8988T (cell line): ENCODE measurements at places on chromosomes 6 and 20.

- DNase-seq, result no peak
Measured at GRCh38 chr20:17822039-17822438, 122.3 kb downstream of the BANF2 start.

DNA sequence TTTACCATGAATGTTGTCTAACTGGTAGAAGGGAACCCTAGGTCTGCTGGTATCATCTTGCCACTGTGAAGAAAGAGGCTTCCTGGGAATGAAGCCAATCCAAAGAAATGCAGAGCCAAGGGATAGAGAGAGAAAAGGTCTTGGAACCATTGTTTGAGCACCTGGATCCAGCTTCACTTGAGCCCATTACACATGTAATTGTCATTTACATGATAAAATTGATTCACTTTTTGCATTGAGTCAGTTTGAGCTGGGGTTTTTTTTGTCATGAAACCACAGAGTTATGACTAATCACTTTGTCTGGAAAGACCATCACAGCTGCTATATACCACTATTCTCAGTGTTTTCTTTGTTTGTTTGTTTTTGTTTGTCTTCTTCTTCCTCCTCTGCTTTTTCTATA lies 112.3 kb downstream of the CBLN4 start:
- no peak for DNase-seq

DNA sequence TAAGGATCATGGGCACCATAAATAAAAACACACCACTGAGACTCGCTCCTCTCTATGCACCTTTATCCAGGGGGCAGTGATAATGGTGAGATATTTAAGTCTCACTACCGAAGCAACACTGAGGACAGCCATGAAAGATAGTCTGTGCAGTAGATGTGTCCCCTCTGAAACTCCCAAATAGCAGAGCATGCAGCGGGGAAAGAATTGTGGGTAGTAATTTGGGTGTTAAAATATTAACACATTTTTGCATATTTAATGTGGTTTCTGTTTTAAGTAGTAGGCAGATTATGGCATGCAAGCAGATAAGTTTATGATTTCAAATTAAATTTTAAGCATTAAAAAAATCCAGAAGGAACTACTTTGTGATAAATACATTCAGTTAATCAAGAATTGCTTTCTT lies 82.7 kb downstream of the CTNNBL1 start:
- DNase-seq, result no peak

DNA sequence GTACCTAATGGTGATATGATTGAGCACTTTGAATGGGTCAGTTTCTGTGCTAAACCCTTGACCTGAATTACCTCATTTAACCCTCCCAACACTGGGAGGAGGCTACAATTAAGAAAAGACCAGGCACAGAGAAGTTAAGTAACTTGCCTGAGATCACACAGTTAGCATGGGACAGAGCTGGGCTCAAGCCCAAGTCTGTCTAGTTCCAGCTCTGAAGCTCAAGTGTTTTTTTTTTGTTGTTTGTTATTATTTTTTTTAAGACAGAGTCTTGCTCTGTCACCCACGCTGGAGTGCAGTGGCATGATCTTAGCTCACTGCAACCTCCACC lies 4.0 kb downstream of the FAM83D start:
- no peak for DNase-seq

DNA sequence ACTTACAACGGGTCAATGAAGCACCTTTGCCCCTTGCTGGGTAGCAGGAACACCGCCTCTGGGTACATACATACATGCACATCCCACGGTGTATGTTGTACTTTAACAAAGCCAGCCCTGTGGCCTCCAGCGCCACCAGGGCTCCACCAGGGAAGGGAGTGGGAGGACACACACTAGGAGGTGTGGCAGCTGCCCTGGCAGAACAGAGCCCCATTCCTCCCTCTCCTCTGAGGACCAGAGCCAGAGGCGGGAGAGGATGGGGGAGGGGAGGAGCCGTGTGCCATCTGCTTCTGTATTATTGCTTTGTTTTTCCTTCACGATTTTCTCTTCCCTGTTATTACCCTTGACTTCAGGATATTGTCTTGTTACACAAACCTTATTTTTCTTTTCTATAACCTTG lies 105.8 kb upstream of the TRAF3IP2 start:
- no peak for DNase-seq

- no peak for DNase-seq
Measured at GRCh38 chr20:34525342-34525708, 9.1 kb downstream of the DYNLRB1 start.

DNA sequence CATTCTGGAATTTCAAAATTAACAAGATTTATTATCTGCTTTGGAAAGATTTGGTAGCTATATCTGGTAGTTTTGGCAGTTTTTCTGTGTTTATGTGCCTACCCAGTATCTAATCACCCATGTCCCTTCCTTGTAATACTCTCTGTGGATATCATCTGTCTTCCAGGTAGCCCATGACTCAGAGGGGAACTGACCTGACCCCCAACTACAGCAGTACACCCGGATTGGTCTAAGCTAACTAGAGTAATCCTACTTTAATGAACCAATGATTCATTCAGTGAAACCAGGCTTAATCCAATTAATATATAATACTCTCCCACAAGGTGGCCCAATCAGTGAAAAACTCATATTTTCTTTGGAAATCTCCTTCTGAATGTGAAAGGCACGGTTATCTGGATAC lies 295.3 kb upstream of the SULF2 start:
- DNase-seq, result no peak

DNA sequence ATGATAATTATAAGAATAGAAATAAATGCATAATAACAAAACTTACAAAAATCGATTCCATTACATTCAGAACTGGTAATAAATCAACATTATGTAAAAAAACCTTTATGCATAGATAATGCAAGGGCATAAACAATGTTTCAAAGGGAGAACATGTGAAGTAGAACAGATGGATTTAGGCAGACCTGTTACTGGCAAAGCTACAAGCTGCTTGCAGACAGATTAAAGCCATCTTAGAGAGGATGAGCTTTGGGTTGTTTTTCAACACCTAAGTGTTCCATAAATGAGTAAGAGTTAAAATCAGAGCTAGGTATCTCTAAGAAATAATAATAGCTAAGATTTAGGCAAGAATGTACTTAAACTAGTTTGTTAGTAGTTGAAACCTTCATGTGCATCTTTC lies 37.2 kb downstream of the SNAP25 start:
- no peak for DNase-seq

DNA sequence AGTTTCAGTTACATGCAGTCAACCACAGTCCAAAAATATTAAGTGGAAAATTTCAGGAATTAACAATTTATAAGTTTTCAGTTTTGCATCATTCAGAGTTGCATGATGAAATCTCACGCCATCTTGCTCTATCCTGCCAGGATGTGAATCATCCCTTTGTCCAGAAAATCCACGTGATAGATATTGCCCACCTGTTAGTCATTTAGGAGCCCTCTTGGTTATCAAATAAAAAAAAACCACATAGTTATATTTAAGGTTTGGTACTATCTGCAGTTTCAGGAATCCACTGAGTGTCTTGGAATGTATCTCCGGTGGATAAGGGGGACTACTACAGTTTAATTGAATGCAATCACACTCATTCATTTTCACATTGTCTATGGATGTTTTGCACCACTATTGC lies 1249.0 kb upstream of the CITED2 start:
- no peak for DNase-seq

DNA sequence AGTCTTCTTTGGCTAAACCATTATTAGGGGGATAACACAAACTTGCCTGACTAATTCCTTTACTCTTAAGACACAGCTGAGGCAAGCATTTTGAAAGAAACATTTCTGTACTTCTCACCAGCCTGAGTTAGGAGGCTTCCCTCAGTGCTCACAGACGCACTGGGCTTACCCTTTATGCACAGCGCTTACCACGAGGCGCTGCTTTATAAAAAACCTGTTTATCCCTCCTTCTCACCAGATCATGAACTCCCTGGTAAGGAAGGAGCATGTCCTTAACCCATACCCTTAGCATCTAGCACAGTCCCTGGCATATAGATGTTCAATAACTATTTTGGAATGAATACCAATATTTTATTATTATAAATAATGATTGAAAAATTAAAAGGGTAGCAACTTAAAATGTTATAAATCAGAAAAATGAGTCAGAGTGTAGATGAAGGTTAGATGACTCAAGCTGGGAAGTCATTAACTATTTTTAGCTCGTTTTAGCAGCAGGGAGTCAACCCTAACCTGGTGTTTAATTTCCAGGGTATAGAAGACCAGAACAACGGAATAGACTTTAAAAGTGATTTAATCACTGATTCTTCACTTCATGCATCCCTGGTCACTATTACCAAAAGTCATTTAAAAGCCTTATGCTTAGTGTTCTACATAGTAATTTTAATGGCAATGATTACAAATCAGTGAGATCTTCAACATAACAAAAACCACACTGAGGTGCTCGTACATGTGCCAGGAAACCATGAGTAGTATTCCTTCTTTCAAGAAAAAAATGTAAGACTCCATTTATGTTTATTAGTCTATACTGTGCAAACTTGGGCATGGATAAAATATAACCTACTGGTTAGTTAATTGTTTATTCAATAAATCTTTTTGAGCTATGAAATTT lies 4.1 kb upstream of the TPD52L1 start:
- DNase-seq, result no peak

DNA sequence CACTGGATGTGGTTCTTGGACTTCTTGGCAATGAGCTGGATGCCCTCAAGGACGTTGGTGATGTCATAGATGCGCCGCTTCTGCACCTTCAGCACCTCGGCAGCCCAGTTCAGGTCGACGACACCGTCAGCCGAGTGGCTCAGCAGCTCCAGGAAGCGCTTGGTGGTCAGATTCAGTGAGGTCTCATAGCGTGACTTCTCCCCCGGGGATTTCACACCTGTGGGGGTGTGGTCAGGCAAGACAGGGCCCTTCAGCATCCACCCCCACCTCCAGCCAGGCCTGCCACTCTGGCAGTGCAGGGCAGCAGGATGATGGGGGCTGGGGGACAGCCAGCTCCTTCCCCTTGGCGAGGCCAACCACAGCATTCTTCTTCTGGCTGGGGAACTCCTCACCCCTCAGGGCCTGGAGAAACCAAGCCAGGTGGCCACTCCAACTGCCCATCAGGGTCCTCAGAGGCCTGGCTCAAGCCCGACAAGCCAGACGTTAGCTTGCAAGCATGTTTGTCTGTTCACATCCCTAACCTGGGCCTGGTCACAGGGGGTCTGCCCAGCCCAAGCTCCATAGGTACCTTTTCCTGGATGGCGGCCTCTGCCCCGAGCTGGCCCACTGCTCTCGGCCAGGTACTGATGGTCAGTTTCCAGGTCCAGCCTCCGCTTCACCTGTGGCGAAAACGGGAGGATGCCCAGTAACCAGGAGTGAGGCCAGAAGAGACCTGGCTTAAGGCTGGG lies 5.7 kb upstream of the NECAB3 start:
- DNase-seq, result peak; percentile 20

- no peak for DNase-seq
Measured at GRCh38 chr20:64100946-64101688, 6.2 kb downstream of the NPBWR2 start.

DNA sequence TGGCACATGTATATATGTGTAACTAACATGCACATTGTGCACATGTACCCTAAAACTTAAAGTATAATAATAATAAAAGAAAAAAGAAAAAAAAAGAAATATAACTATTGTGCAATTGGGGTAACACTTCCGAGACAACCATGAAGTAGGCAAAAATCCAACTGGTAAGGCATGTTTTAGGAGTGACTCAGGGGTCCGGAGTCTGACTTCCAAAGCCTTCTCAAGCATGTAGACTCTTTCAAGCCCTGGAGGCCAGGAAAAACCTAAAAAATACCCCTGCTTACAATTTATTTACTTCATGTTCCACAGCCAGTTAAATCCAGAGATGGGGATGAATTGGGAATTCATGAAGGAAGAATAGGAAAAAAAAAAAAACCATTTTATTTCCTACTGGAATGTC lies 161.3 kb upstream of the PHACTR1 start:
- DNase-seq, result no peak

GRCh38 chr6:131015630-131016263 lies 47.3 kb downstream of the EPB41L2 start:
- no peak for DNase-seq

- DNase-seq, result peak; percentile 55
Measured at GRCh38 chr6:156778454-156779205, 1.5 kb downstream of the ARID1B start.

DNA sequence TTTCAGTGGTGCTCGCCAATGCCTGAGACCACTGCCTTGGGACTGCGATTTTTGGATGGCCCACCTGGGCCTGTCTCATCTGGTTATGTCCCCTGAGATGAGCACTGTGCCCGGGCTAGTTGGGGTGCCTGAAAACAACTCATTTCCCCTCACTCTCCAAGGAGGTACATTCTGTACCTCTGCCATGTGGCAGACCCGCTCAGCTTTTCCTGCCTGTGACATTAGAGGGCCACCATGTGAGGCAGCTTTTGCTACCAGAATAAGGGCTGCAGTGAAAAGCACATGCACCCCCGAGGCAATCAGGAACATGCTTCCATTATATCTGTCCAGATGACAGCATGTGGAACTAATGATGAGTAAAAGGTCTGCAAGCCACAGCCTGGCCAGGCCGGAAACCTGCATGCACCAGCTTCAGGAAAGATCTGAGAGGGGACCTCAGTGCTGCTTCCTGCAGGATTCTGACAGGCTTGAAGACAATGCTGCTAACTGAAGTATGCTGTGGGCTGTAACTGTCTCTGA lies 11.3 kb upstream of the SRSF6 start:
- DNase-seq, result no peak

- no peak for DNase-seq
Measured at GRCh38 chr20:10609770-10610169, 64.0 kb downstream of the JAG1 start.

DNA sequence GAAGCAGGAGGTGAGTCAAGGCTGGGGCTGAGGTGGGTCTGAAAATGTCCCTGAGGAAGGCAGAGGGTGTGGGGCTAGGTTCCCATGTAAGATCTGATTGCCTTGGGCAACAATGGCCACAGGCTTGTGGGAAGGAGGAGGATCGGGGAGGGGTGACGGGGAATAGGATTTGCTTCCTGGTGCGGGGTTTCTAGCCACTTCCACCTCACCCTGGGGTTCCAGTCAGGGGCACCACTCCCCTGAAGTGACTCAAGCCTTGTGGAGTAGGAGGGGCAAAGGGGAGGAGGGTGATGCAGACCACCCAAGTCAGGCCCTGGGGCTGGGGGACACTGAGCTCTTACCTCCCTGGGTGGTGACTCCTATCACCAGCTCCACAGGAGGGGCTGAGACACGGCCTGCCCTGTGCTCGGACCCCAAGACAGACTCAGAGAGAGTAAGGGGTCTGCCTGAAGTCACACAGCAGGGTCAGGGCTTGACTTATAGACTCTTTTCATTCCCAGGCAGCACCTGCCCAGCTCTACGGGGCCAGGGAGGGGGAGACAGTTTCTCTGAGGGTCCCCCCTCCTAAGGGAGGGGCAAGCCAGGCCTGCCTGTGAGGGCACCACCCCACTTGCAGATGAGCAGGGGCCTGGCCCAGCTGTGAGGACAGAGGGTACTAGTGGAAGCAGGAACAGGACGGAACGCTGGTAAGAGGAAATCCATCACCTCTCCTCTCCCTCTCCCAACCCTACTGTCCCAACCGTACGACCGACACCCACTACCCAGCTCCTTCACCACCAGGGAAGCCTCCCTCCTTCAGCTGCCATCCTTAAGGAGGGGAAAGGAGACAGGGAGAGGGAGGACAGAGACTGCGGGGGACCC lies 12.4 kb upstream of the SPDEF start:
- no peak for DNase-seq

- DNase-seq, result no peak
Measured at GRCh38 chr6:79079561-79080041, 1.5 kb upstream of the PHIP start.
